Fibroblast of skin of right biceps (primary cell): ENCODE measurements at places on chromosomes 13 and 19.

DNA sequence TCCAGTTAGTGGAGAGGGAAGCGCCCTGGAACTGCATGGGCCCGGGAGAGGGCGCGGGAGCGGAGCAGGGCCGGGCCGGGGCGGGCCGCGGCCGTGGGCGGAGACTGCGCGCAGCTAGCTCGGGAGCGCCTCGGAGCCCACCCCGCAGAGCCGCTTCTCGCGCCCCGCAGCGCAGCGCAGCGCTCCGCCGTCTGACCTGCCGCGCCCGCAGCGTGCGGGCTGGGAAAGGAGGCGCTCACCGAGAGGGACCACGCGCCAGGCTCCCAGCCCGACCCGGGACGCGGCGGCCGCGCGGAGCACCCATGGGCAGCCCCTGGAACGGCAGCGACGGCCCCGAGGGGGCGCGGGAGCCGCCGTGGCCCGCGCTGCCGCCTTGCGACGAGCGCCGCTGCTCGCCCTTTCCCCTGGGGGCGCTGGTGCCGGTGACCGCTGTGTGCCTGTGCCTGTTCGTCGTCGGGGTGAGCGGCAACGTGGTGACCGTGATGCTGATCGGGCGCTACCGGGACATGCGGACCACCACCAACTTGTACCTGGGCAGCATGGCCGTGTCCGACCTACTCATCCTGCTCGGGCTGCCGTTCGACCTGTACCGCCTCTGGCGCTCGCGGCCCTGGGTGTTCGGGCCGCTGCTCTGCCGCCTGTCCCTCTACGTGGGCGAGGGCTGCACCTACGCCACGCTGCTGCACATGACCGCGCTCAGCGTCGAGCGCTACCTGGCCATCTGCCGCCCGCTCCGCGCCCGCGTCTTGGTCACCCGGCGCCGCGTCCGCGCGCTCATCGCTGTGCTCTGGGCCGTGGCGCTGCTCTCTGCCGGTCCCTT, at the start of gene MLNR:
MLNR (plus strand) TSS at position 303 of the 820 bp plus-strand sequence; CDS start at position 303, 0 bp downstream.
- no peak for DNase-seq

DNA sequence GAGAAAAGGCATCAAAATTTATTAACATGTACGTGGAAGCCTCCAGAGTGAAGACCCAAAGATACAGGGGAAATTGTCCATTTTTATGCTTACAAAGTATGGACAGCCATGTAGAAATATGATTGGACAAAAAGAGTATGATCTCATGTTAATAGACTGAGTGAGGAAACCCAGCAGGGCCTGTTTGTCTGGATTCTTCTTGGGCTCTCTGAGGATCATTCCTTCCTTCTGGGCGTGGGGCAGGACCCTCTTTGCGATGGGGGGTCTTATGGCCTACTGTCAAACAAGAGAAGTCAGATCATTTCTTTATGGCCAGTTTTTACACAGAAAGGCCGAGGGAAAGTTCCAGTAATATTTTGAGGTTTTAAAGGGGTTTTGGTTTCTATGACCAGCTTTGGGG, 110.8 kb downstream of the ESD start:
- DNase-seq = no peak

GRCh38 chr13:37342205-37342604, 236.7 kb upstream of the CSNK1A1L start:
- no peak for DNase-seq

- peak; percentile 97 for DNase-seq
Observed at GRCh38 chr13:42814868-42815267, 33.5 kb downstream of the FAM216B start.

GRCh38 chr19:4055209-4055552, 11.5 kb downstream of the ZBTB7A start:
- no peak for DNase-seq

- DNase-seq = no peak
Observed at GRCh38 chr13:76832258-76832988, 53.8 kb downstream of the KCTD12 start.

DNA sequence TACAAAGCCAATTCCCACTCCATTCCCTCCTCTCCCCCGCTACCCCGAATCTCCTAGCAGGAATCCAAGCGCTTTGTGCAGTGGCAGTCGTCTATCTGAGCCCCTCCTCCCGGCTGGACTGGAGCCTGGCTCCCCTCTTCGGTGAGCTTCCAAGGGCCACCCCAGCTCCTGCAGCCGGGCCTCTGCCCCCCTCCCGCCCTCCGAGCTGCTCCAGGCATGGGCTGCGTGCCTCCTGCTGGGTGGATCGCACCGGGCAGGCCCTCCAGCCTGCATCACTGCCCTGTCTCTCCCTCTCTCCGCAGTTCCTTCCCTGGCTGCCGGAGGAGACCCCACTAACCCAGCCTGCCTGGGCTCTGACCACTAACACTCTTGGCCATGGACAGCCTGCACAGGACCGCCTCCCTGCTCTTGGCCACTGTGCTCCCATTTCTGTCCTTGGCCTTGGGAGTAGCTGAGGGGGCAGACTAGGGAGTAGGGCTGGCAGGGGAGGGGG, 12.9 kb upstream of the LENG8 start:
- no peak for DNase-seq

GRCh38 chr13:111907341-111907880, 159.5 kb upstream of the SOX1 start:
- DNase-seq = no peak

DNA sequence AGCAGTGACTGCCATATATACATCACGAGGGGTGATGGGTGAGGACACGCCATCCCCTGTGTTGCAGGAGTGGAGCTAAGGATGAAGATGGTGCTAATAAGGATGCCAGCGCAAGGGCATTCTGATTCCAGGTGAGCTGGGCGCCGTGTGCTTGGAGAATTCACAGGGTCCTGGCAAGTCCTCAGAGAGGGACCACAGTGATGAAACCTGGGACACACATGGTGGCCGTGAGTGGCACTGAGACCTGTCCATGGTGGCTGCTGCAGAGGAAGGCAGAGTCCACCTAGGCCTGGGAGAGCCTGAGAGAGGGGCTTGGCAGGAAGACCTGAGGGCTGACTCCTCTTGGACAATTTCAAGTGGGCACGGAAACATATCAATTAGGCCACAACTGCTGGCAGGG, 65.2 kb downstream of the RFX2 start:
- DNase-seq = no peak

GRCh38 chr19:14442891-14443631, 10.0 kb downstream of the PKN1 start:
- no peak for DNase-seq

GRCh38 chr13:75356421-75356820, 125.5 kb downstream of the TBC1D4 start:
- DNase-seq = peak; percentile 57

DNA sequence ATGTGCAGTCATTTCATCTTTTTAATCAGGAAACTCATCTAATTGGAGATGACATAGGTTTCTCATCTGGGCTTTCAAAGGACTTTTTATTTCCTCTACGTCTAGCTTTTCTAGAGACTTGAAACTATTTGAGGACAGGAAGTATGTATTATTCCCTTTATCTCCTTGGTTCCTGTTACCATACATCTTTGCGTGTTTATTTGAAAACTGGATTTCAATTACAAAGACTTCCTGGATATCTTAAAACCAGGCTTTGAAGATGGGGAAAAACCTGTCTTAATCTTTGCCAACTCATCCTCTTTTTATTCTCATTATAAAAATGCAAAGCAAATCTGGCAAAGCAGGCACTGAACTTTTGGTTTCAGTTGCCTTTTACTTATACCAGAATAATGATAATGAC, 130.5 kb downstream of the LMO7 start:
- no peak for DNase-seq
